ENCODE measurements at places on chromosomes 11 and 22. TPM values are rescaled to one million over a fixed set of nuclear protein-coding genes. Genes with fewer than 3 reads are reported as not detected.

Gene KCNK4
- not detected for total RNA-seq

DNA sequence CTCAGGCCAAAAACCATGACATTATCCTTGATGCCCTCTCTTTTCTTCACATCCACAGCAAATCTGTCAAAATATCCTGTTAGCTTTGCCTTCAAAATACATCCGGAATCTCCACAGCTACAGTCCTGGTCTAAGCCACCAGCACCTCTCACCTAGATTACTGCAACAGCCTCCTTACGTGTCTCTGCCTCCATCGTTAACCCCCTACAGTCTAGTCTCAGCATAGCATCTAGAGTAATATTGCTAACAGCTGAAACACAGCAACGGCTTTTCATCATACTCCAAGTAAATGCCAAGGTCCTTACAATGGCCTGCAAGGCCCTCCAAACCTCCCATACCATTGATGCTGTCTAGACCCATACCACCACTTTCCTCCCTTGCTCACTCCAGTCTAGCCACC is 4.4 kb downstream of the TSG101 start:
- DNase-seq: peak; percentile 20

Gene OR5A1
- total RNA-seq: not detected

- DNase-seq: no peak
These were observed 4.8 kb upstream of the NAP1L4 start for GRCh38 chr11:2996976-2997375.

Gene OR4X1
- not detected for total RNA-seq

DNA sequence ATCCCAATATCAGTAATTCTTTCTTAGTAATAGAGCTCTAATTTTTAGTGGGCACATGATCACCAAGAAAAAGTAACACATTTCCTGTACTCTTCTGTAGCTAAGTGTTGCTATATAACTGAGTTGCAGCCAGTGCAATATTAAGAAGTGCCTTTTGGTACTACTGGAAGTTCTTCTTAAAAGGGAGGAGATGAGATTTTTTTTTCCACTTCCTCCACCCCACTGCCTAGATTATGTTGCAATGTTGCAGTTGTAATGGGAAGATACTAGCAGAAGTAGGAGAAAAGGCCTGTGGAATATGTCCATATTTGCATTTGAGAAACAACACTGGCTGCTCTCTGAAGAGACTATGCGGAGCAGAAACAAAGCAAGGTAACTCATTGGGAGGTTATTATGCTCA is 280.6 kb upstream of the ANO5 start:
- no peak for DNase-seq

Gene RBX1
- total RNA-seq: 51.8 TPM

DNA sequence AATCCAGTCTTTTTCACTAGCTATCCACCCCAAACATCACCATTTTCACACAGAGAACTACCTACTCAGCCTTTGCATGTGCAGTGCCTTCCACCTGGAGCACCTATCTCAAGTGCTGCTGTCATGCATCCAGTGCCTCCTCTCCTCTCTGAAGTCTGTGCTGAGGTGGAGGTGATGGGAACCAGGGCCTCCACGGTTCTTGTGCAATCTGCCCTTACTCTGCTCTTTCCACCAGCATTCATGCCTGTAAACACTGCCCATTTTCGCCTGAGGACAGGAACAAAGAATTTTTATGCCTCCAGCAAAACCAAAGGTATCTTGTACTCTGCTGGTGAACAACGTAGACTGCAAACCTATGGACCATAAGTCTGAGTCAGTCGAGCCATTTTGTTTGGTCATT is 27.0 kb downstream of the PITPNB start:
- no peak for DNase-seq

Gene C11orf91
- total RNA-seq: 5.8 TPM

- DNase-seq: no peak
These were observed 1.8 kb downstream of the ARHGAP1 start for GRCh38 chr11:46698597-46698996.

DNA sequence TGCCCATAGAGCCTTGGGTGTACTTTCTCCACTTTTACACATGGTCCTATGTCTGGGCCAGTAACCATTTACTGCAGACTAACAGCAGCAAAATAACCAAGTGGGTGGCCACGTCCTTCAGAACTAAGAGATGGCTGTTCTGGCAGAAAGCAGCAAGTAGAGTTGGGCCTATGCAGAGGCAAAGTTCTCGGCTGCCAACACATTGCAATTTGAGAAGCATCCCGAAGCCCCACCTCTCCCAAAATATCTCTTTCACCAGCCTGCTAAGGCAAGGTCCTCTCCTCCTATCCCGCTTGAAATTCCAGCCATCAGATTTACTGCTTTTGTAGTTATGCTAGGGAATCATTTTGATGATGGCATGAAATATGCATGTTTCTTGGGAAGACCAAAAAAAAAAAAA is 118.5 kb upstream of the APOA1 start:
- no peak for DNase-seq

- no peak for DNase-seq
These were observed 480.4 kb downstream of the SOX6 start for GRCh38 chr11:15875943-15876342.

DNA sequence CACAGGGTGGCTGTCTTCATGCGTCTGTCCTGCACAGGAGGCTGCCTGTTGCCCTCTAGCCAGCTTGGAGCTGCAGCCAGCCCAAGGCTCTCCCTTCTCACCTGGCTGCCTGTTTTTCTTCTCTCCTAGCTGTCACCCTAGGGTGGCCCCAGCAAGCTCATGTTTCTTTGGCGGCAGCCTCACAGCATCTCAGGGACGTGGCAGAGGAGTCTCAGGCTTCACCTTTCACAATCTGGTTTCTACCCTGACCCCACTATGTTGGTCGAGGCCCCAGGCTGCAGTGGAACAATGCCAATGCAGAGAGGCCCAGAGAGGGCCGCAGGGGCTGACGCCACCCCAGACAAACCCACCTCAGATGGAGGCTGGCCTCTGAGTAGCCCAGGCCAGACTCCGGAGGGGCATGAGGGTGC is 2.5 kb upstream of the CLDN5 start:
- DNase-seq: no peak

Data from Calu3 (cell line).